Activated naive CD4-positive, alpha-beta T cell (primary cell): ENCODE measurements at places on chromosomes 4 and X.

- no peak for DNase-seq
Observed at GRCh38 chr4:166422475-166422874, 549.4 kb downstream of the TLL1 start.

DNA sequence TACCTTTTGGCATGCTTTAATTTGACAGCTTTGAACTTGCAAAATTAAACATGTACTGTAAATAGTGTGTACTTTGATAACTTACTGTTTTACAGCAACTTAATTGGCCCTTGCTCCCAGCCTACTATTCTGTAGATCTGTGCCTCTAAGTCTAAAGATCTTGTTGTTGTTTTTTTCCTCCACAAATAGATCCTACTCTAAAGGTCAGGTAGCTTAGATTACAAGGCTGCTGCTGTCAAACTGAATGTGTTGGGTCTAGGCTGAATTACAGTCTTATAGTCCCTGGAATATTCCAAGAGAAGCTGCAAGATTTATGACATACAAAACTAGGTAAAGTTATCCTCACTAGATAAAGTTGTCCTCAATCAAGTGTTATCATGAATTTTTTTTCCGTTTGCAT lies 18.7 kb downstream of the DIAPH2 start:
- DNase-seq: no peak

DNA sequence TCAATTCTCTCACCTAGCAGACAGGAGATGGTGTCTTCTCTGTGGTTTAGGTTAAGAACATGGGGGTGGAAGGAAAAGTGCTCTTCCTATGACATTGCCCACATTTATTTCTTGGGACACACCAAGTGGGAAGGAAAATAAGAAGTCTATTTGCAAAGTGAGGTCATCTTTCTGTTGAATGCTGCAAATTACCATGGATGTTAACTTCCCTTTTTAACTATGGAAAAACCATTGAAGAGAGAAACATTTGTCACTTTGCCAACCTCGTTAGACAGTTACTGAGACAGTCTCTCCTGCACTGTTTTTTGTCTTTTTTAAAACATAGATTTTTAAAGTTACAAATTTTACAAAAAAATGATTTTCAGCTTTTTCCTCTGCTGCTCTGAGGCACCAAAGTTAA lies 72.8 kb upstream of the BEND4 start:
- no peak for DNase-seq

GRCh38 chr4:14650127-14650526 lies 352.2 kb upstream of the CPEB2 start:
- DNase-seq: no peak

- no peak for DNase-seq
Observed at GRCh38 chrX:53595266-53595810, 91.2 kb downstream of the HUWE1 start.

- no peak for DNase-seq
Observed at GRCh38 chr4:67779631-67780030, 25.4 kb upstream of the GNRHR start.
